Stimulated activated effector memory CD8-positive, alpha-beta T cell treated with anti-CD3 and anti-CD28 coated beads, Interleukin-12 subunit alpha, Interleukin-12 subunit beta, amount 100 ng/mL, for 72 hours (primary cell): ENCODE measurements at places on chromosomes 16 and 17.

DNA sequence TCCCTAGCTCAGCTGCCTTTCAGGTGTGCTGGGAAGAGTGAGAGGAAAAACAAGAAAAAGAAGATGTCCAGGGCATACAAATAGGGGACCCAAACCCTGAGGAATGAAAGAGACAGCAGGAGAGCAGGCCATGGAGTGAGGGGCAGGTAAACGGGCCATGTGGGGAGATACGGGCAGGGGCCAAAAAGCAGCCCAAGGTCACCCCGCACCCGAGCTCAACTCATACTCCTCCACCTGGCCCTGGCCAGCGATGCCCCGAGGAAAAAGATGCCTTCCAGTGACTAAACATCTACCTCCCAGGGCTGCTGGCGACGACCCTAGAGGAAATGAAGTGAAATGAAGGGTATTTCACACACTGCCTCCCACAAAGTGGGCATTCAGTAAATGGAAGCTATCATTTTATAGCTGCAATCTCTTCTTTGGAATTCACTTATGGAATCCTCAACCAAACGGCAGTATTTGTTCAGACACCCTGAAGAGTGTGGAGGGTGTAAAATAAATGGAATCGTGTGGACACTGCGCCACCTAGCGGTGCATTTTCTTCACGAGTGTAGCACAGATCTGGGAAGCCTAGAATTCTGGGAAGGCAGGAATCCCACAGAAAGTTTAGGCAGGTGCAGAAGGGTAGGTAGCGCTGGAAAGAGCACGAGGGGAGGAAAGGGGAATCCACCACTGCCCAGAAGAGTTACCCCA lies 14.9 kb downstream of the ELAC2 start:
- DNase-seq = peak; percentile 28

GRCh38 chr16:59213952-59214351 lies 479.8 kb upstream of the GOT2 start:
- DNase-seq = no peak

- no peak for DNase-seq
Observed at GRCh38 chr17:62916684-62917571, 49.1 kb upstream of the TANC2 start.

- no peak for DNase-seq
Observed at GRCh38 chr16:2460391-2460713, 443 bp downstream of the TEDC2 start.

DNA sequence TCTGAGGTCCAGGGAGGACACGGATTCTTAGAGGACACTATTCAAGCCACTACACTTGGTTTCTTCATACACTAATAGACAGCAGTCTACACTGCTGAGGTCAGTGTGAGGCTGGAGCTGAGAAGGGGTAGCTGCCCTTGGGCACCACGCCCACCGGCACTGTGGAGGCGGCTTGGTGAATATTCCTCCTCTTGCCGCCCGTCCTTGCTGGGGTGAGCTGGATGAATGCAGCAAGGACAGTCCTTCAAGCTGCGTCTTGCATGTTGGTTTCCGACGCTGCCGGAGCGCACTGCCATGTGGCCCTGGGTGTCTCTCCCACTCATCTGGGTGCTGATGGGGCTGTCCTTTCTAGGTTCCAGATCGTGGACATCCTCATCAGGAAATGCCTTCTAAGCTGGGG lies 2.6 kb downstream of the ZNF205 start:
- DNase-seq = no peak

DNA sequence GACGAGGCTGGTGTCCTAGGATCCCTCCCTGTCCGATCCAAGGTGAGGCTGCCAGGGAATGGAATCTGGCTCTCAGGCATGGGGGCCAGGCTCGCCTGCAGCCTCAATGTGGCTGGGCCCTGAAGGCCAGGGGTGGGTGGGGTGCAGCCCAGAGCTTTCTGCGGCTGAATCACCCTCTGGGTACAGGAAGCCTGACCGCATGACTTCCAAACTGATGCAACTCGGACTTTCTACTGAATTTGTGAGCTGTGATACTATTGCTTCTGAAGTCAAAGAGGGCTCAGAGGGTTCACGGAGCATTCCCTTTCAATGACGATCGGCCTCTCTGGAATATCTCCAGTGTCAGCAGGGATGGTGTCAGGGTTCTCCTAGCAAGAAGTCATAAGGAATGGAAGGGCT lies 123.7 kb downstream of the METRNL start:
- DNase-seq = peak; percentile 2

DNA sequence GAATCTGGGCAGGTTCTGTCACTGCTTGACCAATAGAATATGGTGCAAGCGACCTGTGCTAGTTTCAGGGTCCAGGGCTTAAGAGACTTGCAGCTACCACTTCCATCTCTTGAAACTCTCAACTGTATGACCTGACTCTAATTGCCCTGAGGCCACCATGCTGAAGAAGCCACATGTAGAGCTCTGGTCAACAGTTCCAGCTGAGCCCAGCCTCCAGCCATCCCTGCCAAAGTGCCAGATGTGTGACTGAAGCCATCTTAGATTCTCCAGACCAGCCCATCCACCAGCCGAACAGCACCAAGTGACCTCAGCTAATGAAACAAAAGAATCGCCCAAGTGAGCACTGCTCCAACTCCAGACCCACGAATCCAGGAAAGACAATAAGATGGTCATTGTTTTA lies 3.4 kb upstream of the MT2A start:
- no peak for DNase-seq

DNA sequence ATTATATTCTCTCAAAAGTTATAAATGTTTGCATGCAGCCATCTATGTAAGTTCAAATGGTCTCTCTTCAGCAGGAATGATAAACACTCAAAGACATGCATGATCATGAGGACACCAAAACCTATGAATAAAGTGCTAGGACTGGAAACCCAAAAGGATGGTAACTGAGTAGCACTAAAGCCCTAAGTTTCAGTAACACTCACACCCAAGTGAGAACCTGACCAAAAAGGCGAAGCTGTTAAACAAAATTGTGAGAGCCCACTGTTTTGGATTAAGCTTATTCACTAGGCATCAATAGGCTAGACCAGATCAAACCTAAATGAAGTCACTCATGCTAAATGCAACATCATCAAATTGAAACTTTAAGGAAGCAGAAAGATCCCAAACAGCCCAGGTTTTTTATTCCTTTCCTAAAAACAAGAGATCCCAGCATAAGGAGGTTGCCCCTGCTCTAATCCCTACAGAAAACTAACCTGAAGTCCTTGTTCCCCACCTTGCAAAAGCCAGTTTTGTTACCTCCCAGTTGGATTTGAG lies 42.4 kb downstream of the GLG1 start:
- DNase-seq = no peak

GRCh38 chr17:56031636-56032035 lies 121.6 kb upstream of the ANKFN1 start:
- DNase-seq = no peak

GRCh38 chr17:44847586-44847985 lies at the start of gene HIGD1B:
HIGD1B (plus strand) TSS chr17:44847883; CDS start chr17:44848153, 270 bp downstream.
- DNase-seq = no peak

DNA sequence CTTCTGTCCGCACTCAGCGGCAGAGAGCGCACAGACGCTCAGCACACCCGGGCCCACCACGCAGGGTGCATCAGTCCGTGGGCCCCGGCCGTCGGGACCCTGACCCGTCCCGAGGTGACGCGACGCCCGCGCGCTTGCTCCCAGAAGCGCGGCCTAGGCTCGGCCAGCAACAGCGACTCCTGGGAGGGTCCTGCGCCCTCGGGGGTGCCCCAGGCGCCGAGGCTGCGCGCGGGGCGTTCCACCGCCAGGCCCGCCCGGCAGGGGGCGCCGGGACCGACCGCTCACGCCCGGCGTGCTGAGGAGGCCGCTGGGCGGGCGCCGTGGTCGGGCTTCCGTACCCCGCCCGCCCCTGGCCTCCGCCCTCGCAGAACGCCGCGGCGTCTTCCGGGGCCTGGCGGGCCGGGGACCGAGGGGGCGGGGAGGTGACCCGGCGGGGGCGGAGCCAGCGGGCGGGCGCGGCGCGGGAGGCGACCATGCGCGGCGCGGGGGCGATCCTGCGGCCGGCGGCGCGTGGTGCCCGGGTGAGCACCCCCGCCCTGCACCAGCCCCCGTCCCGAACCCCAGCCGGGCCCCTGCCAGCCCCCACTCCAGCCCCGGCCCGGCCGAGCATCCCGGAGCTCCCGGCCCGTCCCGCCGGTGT lies at the start of gene CISD3:
Gene CISD3, plus strand, starts transcription at position 456 of the 640 bp plus-strand sequence. Its CDS starts 18 bp downstream, at position 474.
- DNase-seq = peak; percentile 91
